ENCODE measurements at places on chromosomes 5 and 9.

DNA sequence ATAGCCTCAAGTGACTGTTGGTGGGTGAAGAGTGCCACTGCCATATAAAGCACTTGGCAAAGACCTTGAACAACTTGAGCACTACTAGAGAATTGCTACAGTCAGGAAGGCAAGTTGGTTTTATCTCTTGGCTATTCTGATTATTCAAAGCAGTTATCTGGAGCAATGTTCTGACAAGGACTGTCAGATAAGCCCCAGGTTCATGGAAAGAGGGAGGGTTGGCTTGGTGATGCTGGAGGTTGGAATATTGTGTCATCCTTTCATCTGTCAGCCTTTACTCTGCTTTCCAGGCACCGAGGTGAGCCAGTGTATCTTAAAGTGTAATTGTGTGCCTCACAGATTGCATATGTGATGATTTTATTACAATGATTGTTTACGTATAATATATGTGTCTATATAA, 548.4 kb upstream of the ZNF608 start:
- no peak for DNase-seq

GRCh38 chr5:105150323-105150722, 1587.7 kb upstream of the NUDT12 start:
- no peak for DNase-seq

GRCh38 chr9:127733614-127734013, 1.5 kb downstream of the TOR2A start:
- DNase-seq = no peak

DNA sequence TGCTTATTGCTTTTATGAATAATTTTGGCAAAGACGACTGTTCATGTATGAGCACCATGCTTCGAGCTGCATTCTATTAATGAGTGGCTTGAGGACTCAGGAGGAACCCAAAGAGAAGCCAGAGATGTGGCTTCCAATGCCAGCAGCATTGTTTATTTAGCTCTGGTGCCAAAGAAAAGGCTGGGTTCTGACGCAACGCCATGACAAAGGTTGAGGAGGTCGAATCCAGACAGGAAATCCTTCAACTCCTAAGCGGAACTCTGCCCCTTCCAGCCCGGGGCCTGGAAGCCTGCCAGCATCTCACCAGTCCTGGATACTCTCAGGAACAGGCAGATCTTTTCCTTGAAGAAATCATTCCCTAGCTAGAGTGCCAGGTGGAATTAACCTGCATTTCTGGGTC, 104.4 kb downstream of the ARHGAP26 start:
- DNase-seq = peak; percentile 46

DNA sequence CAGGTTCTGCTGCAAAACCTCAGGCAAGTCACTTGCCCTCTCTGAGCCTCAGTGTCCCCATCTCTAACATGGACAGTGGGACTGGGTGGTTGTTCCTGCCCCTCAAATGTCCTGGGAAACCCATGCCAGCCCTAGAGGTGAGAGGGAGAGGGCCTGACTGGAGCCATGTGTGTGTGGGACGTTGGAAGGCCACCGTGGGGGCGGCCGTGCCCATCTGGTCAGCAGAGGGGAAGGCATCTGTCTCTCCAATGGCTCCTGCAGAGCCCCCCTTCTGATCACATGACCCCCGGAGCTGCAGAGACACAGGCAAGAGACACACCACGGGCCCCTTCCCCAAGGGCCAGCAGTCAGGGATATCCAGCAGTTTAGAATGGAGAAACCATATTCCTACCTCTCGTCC, 1.7 kb downstream of the DNM1 start:
- DNase-seq = peak; percentile 44

- no peak for DNase-seq
These were observed 5.1 kb upstream of the CAST start for GRCh38 chr5:96657068-96657467.

DNA sequence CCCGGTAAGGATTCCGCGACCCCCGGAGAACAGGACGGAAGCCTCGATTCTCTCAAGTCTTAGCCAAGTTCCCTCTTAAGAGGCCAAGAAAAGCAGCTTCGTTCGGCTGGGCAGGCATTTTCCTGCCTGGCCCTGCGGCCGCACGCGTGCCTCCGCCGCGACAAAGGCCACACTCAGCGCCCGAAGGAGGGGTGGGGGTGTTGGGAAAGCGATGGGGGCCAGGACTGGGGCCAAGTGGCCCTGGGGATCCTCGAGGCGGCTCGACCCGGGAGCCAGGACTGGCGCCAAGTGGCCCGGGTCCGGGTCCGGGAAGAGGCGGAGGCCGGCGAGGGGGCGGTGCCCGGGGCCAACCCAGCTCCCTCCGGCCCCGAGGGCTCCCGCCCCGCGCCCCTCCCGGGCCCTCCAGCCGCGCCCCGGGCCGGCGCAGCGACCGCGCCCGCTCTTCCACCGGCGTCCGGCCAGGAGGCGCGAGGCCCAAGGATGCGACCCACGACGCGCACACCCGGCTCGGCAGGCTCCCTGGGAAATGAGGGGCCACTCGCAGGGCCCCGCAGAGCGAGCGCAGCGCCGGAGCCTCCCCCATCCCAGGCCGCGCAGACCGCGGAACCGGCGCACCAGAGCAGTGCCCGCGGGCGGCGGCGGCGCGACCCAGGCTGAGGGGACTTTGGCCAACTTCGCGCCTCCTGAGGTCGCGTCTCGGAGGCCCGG, 756 bp downstream of the VAV2 start:
- no peak for DNase-seq

DNA sequence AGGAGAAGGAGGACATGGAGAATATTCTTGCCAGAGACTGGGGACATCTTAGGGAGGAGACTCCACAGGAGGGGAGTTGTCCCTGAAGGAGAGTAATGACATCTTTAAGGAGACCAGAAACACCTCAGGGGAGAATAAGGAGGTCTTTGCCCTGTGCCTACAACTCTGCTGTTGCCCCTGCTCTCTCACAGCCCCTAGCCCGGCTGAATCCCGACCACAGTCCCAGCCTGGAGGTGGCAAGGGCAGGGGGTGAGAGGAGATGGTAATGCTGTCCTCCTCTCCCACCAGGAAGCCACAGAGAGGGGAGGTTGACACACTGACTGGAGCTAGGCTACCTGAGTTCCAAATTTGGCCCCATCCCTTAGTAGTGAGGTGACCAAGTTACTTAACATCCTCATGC, 30.2 kb upstream of the ENHO start:
- DNase-seq = no peak

DNA sequence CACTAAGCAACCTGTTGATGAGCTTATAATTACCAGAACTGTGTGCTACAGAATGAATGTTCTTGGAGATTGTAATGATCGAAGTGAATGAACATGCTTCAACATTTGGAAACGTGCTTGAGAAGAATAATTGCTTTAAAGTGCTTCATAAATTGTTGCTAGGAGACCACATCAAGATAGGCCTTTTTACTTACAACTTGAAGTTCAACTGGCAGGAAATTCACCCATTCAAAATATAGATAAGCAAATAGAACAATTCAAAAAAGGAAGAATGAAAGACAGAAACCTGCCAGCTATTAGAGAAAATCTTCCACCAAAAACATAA, 38.0 kb upstream of the SLC44A1 start:
- no peak for DNase-seq

- DNase-seq = no peak
These were observed 435.8 kb downstream of the CTNND2 start for GRCh38 chr5:11468334-11469039.

Data from cerebellar cortex (tissue), 1 donor.